ENCODE measurements at places on chromosomes 2 and 18.

GRCh38 chr2:193810533-193810932 is 1615.8 kb upstream of the TMEFF2 start:
- DNase-seq: no peak

DNA sequence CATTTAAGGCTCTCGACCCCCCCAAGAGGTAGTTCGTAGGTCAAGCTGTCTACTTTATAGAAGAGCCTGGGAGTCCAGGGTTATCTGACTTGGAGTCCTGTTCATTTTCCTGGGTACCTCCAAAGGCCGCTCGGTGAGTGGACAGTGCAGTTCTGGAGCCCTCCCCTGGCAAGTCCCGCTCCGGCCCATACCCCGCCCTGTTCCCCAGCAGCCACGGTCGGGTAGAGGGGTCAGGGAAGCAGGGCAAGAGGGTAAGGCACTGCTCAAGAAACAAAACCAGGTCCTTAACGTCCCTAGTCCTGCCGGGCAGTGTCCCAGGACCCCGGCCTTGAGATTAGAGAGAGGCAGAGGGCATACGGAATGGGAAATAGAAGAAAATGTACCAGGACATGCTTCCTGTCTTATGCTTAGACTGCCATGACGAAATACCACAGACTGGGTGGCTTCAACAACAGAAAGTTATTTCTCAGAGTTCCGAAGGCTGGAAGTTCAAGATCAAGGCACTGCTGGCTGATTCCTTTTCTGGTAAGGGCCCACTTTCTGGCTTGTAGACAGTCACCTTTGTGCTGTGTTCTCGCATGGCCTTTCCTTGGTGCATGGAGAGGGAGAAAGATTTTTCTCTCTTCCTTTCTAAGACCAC is 5.4 kb upstream of the HPCAL1 start:
- DNase-seq: no peak

GRCh38 chr2:67242456-67242855 is 154.7 kb upstream of the ETAA1 start:
- no peak for DNase-seq

- no peak for DNase-seq
Measured at GRCh38 chr18:63617049-63617914, 26.8 kb downstream of the SERPINB4 start.

GRCh38 chr18:6728809-6729246 is 688 bp upstream of the ARHGAP28 start:
- no peak for DNase-seq

GRCh38 chr18:58027341-58027740 is 16.7 kb upstream of the NEDD4L start:
- DNase-seq: no peak

GRCh38 chr2:26238311-26238958 is 6.0 kb downstream of the HADHA start:
- DNase-seq: peak; percentile 40

- no peak for DNase-seq
Measured at GRCh38 chr18:36572135-36572856, 256.5 kb downstream of the TPGS2 start.

GRCh38 chr2:208872591-208872990 is 466.0 kb downstream of the PTH2R start:
- DNase-seq: no peak

- DNase-seq: no peak
Measured at GRCh38 chr18:37440206-37440605, 125.4 kb downstream of the CELF4 start.

DNA sequence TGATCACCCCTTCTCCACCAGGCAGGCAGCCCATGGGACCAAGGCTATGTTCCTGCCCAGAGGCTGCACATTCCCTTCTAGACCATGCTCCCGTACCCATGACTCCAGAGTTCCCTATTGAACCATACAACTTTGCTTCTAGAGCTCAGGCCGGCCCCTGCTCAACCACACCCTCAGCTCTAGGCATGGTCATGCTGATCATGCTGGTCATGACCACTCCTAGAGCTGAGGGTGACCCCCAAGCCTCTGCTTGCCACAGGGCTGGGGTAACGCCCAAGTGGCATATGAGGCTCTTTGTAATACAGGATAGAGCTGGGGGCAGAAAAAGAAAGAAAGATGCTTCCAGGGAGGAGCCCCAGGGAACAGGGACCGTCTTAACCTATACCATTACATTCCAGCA is 301.8 kb downstream of the SP3 start:
- no peak for DNase-seq

DNA sequence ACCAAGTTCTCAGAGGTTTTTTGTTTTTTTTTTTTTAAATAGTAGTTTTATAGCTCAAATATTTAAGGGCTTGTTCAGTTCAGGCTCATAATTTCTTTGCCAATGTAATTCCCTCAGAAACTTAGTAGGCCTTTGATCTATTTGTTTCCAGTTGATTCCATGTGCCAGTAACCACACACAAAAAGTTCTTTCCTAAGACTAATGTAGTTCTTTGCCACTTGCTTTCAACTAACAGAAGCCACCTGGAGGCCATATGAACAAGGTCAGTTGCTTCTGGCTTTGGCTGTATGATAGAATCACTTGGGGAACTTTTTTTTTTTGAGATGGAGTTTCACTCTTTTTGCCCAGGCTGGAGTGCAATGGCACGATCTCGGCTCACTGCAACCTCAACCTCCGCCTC is 100.7 kb downstream of the DTNB start:
- no peak for DNase-seq

GRCh38 chr2:235641956-235642355 is 148.1 kb downstream of the AGAP1 start:
- no peak for DNase-seq

GRCh38 chr18:70181015-70181414 is 24.5 kb downstream of the RTTN start:
- no peak for DNase-seq

DNA sequence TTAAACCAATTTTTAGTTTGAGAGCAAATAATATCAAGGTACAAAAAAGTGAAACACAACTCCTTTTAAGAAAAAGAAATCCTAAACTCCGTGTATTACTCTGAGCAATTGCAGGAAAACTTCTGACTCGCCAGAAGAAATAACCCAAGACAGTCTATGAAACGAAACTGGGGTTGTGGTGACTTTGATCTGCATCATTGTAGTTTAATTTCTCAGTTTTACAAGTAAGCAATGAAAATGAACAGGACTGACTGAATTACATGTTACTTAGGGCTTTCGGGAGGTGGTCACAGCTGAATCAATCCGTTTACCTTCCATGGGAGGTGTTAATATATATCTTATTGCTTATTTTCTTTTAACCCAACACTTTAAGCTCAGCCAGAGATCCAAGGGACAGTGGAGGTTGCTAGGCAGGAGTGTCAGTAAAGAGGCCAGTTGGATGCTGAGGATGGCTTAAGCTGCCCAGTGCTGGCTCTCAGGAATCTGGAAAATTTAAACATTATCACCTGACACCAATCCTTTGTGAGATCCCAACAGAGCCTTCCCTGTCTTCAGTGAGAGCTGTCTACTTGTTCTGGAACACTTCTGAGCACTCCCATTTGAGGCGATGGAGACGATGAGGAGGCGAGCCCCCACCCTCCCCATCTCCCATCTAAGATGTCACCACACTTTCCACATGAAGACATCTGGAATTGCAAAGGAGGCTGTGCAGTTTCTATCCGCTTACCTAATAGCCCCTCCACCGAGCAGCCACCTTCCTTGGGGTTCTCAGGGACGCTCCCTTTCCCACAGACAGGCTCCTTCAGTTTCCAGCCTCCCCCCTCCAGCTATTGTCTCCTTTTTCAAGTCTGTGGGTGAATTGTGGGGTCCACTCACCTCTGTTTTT is 3.6 kb upstream of the RAB31 start:
- DNase-seq: no peak

DNA sequence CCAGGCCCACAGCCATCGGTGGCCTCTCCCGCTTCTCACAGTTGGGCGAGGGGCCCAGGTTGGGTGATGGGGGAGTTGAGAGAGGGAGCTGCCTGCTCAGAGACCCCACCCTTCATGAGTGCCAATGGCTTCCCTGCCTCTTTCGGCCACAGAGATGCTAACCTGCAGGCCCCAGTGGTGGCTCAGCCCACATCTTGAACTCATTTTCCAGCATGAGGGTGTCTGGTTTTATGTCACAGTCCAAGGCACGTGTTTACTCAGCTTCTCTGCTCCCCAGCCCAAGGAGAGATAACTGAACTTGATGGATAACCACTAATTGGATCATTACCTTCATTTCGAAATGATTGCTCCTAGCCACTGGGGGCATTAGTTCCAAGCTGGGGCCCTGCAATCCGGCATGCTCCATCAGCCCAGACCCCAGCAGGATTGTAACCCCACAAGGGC is 45.9 kb upstream of the SIX2 start:
- no peak for DNase-seq

DNA sequence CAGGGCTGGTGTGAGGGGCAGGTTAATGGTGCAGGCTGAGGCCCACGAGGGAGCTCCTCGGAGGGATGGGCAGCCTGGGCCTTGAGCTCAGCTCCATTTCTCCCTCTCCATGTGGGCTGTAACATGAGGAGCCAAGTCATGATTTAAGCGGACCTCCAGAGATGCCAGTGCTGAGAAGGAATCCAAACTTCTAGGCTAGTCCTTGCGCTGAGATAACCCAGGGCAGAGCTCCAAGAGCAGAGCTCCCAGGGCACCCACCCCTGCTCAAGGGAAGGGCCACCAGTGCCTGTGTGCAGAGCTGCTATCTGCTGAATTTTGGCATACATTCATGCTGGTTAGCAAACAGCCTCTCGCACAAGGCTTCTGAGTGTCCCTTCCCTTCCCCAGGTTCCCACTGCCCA is 95.1 kb downstream of the MRO start:
- no peak for DNase-seq

DNA sequence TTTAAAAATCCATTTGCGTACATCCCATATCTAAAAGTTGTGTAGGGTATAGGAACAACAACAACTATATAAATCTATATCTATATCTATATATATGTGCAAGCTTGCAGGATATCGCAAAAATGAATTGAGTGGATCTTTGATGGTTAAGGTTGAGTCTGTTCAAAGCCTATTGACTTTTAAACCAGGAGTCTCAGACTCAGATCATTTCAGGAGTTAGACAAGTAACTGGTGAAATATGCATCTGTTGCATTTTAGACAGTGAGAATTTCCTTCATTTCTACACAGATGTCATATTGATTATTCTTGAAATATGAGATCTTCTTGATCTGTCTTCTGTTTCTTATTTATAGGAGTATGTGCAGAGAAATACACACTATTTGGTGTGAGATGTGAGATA is 66.5 kb downstream of the PARD3B start:
- no peak for DNase-seq

- DNase-seq: no peak
Measured at GRCh38 chr18:74457725-74458421, 765 bp upstream of the DIPK1C start.

- DNase-seq: no peak
Measured at GRCh38 chr2:14524041-14524802, 108.3 kb upstream of the LRATD1 start.

GRCh38 chr18:907115-907884 is 2.6 kb downstream of the ADCYAP1 start:
- peak; percentile 87 for DNase-seq

GRCh38 chr2:53913721-53914120 is 54.0 kb upstream of the GPR75 start:
- DNase-seq: no peak

- no peak for DNase-seq
Measured at GRCh38 chr18:10420561-10421352, 33.7 kb upstream of the APCDD1 start.

- no peak for DNase-seq
Measured at GRCh38 chr2:32715391-32715841, 87.6 kb downstream of the TTC27 start.

- no peak for DNase-seq
Measured at GRCh38 chr2:83630351-83630750, 828.7 kb downstream of the SUCLG1 start.

- DNase-seq: no peak
Measured at GRCh38 chr2:158038901-158039300, 62.8 kb upstream of the UPP2 start.

DNA sequence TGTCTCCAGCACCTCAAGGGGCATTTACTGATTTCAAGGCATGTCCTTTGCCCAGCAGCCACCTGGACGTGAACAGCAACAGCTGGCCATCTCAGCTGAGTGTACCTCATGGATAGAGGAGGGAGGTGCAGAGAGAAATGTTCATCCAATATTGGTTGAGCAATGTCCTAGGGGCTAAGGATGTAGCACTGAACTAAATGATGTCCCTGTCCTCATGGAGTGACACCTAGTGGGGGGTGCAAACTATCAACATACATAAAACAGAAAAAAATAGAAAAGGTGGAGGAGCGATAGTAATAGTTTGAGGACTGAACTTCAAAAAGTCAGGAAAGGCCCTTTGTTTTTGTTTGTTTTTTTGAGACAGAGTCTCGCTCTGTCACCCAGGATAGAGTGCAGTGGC is 4.8 kb upstream of the UGGT1 start:
- no peak for DNase-seq

GRCh38 chr2:181904022-181904632 is 12.6 kb downstream of the ITPRID2 start:
- no peak for DNase-seq

- DNase-seq: no peak
Measured at GRCh38 chr2:105887256-105887655, 142.5 kb downstream of the NCK2 start.

GRCh38 chr2:233117351-233117750 is 57.2 kb downstream of the INPP5D start:
- no peak for DNase-seq

DNA sequence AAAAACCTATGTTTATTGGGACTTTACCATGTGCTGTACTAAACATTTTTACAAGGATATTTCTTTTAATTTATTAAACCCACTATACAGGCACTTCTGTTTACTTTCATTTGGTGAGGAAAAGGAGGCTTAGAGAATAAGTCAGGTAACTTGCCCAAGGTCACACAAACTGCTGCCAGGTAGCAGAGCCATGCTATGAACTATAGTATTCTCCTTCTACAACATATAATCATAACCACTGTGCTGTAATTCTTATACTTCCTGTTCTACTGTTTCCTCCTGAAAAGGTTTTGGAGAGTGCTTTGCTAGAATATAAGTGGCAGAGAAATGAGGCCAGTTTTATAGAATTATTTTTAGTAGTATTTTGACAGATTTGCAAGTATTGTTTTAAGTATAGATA is 29.5 kb downstream of the SLC39A10 start:
- DNase-seq: no peak

- no peak for DNase-seq
Measured at GRCh38 chr2:3728104-3729054, 25.0 kb downstream of the DCDC2C start.

- DNase-seq: no peak
Measured at GRCh38 chr2:74632939-74633312, 15.2 kb downstream of the M1AP start.

- DNase-seq: no peak
Measured at GRCh38 chr2:216710551-216711301, 15.4 kb upstream of the IGFBP5 start.

GRCh38 chr2:83782122-83782521 is 677.0 kb downstream of the SUCLG1 start:
- no peak for DNase-seq

DNA sequence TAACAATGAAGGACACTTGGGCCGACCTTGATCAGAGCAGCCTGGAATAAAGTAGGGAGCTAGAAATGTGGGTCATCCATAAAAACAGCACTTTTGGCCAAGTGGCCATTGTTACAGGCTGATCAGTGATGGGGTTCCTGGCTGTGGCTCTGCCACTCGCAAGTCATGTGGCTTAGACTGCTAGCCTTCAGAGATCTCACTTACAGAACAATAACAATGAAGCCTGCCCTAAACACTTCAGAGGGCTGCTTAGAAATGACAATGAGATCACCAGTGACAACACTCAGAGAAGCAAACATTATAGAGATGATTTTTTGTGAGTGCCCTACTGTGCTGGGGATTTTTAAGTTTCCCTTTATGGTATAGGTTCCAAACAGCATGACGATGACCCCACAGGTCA is 107.9 kb upstream of the LMAN1 start:
- no peak for DNase-seq

GRCh38 chr2:151113318-151113717 is 148.3 kb downstream of the RBM43 start:
- no peak for DNase-seq
